ENCODE measurements at places on chromosomes 1 and 21.

- no peak for DNase-seq
These were observed 105.4 kb upstream of the WARS2 start for GRCh38 chr1:119245881-119246280.

- DNase-seq: no peak
These were observed 46.5 kb downstream of the CYP2J2 start for GRCh38 chr1:59879996-59880505.

DNA sequence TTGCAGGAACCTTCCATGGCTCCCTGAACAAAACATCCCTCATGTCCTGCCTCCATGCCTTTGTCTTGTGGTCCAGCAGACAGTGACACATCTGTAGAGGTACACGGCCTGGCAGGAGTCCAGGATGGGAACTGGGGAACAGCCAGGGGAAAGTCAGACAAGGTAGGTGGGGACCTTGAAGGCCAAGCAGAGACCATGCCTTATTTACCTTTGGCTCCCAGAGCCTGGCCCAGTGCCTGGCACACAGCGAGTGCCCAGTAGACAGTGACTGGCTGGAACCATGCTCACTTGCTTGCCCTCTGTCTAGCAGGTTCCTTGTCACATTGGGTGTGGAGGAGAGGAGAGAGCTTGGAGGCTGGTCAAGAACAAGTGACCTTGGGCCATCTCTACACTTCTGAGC, 81.0 kb downstream of the BCAR3 start:
- DNase-seq: no peak

- no peak for DNase-seq
These were observed 15.6 kb upstream of the C1orf198 start for GRCh38 chr1:230883967-230884366.

GRCh38 chr1:21666576-21667320, 2.4 kb downstream of the RAP1GAP start:
- DNase-seq: no peak

DNA sequence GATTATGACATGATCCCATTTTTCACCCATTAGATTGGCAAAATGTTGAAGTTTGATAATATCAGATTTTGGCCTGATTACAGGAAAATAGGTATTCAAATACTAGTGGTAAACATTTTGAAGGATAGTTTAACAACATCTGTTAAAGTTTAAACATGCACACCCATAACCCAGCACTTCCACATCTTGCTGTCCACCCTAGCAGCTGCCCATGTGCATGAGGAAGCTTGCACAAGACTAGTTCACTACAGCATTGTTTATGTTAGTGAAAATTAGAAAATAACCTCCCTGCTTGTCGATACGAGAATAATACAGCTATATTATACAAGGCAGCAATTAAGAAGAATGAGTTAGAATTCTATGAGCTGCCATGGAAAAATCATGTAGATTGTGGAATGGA, 127.6 kb downstream of the C1orf21 start:
- no peak for DNase-seq

DNA sequence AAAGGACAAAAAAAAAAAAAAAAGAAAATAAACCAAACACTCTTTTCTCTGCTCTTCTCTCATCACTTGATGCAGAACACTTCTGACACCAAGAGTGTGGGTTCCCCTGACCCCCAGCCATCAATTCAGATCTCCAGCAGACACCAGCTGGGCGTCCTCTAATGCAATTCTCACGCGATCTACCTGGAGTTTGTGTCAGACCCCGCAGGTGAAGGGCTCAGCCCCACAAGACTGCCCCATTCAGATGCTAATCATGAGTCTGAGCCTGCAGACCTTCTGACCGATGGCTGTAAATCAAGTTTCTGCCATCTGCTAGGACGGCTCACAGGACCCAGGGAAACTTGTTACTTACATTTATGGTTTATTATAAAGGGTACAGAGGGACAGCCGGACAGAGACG, 133.6 kb upstream of the C1orf174 start:
- no peak for DNase-seq

DNA sequence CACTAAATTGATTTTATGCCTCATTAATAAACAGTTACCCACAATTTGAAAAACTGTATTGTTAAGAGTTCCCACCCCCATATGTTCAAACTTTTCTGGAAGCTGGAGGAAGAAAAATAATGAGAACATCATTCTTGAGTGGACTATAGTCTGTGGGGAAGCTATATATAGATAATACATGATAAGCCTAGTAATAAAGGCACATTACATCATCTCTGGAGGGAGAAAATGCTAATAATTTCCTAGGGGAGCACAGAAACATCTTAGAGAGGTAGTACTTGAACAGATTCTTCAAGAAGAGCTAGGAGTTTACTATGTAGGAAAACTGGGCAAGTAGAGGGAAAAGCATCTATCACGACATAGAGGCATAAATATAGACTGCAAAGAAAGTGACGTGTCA, 19.6 kb downstream of the CYP2J2 start:
- DNase-seq: no peak

DNA sequence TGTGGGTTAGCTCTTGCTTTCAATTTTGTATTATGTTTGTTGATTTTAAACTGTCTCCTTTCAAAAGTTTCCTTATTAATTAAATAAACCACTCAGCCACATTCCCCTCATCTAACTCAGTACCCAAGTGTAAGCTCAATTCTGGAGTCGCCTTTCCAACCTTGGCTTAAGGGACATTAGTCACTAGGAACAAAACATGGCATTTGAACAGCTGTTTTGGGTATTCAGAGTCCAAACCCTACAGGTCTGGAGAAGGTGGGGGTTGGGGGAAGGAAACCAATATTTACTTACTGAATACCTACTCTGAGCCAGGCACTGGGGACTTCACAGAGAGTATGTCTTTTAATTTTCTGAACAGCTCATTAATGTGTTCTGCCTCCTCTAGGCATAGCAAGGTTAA, 117.2 kb upstream of the JUN start:
- no peak for DNase-seq

DNA sequence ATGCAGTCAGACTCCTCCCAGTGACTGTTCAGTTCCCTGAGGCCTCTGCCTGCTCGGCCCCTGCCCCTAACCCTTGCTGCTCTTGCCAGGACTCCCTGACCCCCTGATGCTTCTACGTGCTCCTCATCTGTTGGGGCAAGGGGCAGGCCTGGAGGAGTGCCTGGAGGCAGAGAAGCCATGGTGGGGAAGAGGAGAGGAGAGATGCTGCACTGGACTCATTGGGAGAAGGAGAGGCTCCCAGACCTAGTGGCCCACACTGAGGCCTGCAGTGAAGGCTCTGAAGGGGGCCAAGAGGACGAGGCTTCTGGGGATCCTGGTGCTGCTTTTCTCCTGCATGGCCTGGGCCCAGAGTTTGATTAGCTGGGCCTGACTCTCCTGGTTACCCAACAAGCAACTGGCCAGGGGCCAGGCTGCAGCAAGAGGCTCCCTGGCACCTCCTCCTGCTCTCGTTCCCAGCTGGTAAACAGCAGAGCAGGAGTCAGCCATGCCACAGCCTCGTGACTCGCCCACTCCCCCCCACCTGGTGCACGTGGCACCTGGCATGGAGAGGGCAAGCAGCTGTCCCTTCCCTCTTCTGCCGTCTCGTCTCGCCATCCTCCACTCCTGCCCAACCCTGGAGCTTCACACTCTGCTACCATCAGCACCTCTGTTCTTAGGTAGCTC, 847 bp upstream of the RORC start:
- no peak for DNase-seq

DNA sequence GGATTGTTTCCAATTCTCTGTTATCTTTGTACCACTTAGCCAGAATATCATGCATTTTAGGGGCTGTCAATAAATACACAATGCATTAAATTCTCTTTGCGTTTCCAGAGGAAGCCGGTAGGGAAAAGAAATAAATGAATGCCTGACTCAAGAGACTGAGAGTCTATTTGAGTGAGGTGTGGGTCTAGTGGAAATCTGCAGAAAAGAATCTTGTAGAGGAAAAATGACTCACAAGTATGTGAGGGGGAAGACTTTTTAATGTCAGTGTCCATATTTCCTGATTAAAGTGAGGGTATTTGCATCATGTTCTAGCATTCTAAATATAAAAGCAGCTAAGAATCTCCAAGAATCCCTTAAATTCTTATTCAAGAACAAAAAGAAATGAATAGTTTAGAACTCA, 271.1 kb downstream of the PTPRC start:
- DNase-seq: no peak
